Endothelial cell of umbilical vein (primary cell): ENCODE measurements at places on chromosomes 12 and 14. TPM values are rescaled to one million over a fixed set of nuclear protein-coding genes. Genes with fewer than 3 reads are reported as not detected.

Gene C12orf50
- total RNA-seq = 0.30 and 0.31 TPM in 2 replicates

Gene SMARCC2
- total RNA-seq = 117 and 121 TPM in 2 replicates

Gene BCL2L14
- total RNA-seq = not detected in 2 replicates

DNA sequence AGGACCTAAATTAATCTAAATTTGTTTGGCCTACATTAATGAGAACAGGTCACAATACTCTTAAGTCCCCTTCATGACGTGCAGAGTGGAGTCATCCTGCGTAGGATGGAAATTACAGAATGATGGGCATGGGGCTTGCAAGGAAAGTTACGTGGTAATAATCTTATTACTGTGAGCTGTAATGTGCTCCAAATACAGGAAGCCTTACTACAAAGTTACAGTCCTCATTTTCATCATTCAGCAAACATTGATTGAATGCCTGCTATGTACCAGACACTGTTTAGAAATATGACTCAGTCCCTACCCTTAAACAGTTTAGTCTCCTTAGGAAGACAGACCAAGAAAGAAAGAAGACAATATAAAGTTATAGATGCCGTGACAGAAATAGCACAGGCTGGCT is 9.4 kb downstream of the HIGD1C start:
- DNase-seq = no peak
- no peaks in the 10 kb centered on the region for H3K27me3 ChIP-seq
- H3K4me1 ChIP-seq = no peaks in the 10 kb centered on the region
- H3K27ac ChIP-seq = no peak overlapping the region
- no peak overlapping the region for H3K4me3 ChIP-seq

GRCh38 chr12:91922139-91922538 is 223.5 kb downstream of the BTG1 start:
- no peak overlapping the region for H3K27ac ChIP-seq
- no peaks in the 10 kb centered on the region for H3K27me3 ChIP-seq
- DNase-seq = no peak
- peaks cover 8% of the 10 kb centered on the region for H3K4me1 ChIP-seq

GRCh38 chr14:55065411-55065810 is 14.0 kb downstream of the MAPK1IP1L start:
- H3K4me3 ChIP-seq = no peak overlapping the region
- no peak for DNase-seq

- H3K4me1 ChIP-seq = peaks cover 4% of the 10 kb centered on the region
- DNase-seq = no peak
- no peak overlapping the region for H3K27ac ChIP-seq
- H3K36me3 ChIP-seq = no peaks in the 10 kb centered on the region
- H3K4me3 ChIP-seq = no peak overlapping the region
Measured at GRCh38 chr14:56127156-56127555, 8.9 kb downstream of the PELI2 start.

GRCh38 chr12:55132816-55133215 is 6.6 kb downstream of the OR9K2 start:
- no peak overlapping the region for H3K27ac ChIP-seq
- H3K27me3 ChIP-seq = no peaks in the 10 kb centered on the region
- H3K4me1 ChIP-seq = no peaks in the 10 kb centered on the region

DNA sequence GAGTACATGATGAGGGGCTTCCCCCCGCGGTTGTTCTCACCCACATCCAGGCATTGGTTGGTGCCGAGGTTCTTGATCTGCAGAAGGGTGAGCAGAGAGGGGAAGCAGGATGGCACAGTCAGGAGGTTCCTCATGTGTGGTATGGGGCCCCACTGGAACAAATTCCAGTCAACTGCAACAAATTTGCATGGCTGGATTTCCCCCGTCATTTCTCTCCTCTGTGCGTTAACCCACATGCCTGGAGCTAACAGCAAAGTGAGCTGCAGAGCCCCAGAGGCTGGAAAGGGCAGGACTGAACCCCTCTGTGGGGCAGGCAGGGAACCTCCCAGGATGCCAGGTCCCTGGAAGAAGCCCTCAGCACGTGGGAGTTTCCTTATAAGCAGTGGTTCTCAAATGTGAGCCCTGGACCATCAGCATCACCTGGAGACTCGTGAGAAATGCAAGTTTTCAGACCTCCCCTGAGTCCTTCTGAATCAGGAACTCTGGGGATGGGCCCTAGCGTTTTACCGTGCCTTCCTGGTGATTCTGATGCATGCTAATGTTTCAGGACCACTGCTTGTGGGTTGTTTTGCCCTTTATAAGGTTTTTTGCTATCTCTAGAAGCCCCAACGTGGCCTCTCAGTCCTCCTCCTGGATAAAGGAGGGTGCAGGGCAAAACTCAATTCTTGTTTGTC is 11.0 kb upstream of the CELA1 start:
- H3K27ac ChIP-seq = no peak overlapping the region
- no peaks in the 10 kb centered on the region for H3K36me3 ChIP-seq
- H3K27me3 ChIP-seq = no peaks in the 10 kb centered on the region
- DNase-seq = no peak

- DNase-seq = no peak
- no peaks in the 10 kb centered on the region for H3K4me1 ChIP-seq
- no peak overlapping the region for H3K4me3 ChIP-seq
- H3K36me3 ChIP-seq = no peaks in the 10 kb centered on the region
- no peaks in the 10 kb centered on the region for H3K27me3 ChIP-seq
- no peak overlapping the region for H3K27ac ChIP-seq
Measured at GRCh38 chr12:25950329-25951115, 8.0 kb upstream of the RASSF8 start.

DNA sequence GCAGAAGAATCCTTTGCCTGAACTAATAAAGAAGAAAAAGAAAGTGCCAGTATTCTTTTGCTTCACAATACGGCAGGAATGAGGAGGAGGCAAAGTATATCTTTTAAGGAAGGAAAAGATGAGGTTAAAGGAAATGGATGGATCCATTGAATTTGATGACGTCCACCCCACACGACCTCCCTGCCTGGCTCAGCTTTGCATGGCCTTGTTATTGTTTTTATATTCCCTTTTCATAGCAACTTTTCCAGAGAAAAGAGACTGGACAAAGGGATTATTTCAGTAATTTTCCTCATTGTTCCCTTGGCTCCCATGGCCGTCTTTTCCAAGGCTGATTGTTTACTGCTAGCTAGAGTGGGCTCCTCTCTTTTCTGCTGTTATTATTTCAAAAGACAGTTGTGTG is 123.2 kb upstream of the SEL1L start:
- DNase-seq = no peak
- H3K27me3 ChIP-seq = no peaks in the 10 kb centered on the region
- no peak overlapping the region for H3K4me3 ChIP-seq
- no peaks in the 10 kb centered on the region for H3K36me3 ChIP-seq
- H3K4me1 ChIP-seq = no peaks in the 10 kb centered on the region

GRCh38 chr12:40618636-40619035 is 73.6 kb upstream of the CNTN1 start:
- H3K27me3 ChIP-seq = no peaks in the 10 kb centered on the region
- no peak for DNase-seq
- H3K4me3 ChIP-seq = no peak overlapping the region
- no peaks in the 10 kb centered on the region for H3K36me3 ChIP-seq

- no peak for DNase-seq
- H3K4me1 ChIP-seq = peaks cover 7% of the 10 kb centered on the region
- no peak overlapping the region for H3K4me3 ChIP-seq
- no peak overlapping the region for H3K27ac ChIP-seq
- no peaks in the 10 kb centered on the region for H3K36me3 ChIP-seq
Measured at GRCh38 chr12:52059582-52060497, 8.6 kb downstream of the NR4A1 start.
